ELF-1 (cell line): ENCODE measurements at places on chromosomes 13 and 19.

GRCh38 chr13:99722931-99723330 lies 221.7 kb downstream of the TM9SF2 start:
- no peak for DNase-seq

- DNase-seq = peak; percentile 13
Observed at GRCh38 chr13:66558506-66558905, 671.6 kb downstream of the PCDH9 start.

GRCh38 chr19:50058425-50058824 lies 32.6 kb downstream of the ZNF473 start:
- no peak for DNase-seq

- DNase-seq = no peak
Observed at GRCh38 chr13:77079902-77080413, 53.0 kb upstream of the FBXL3 start.

GRCh38 chr13:45413826-45414307 lies 4.3 kb downstream of the SLC25A30 start:
- DNase-seq = no peak
